NCI-H2227 treated with DMSO at 0.1 percent for 48 hours (cell line): ENCODE measurements at places on chromosomes 6 and 20.

DNA sequence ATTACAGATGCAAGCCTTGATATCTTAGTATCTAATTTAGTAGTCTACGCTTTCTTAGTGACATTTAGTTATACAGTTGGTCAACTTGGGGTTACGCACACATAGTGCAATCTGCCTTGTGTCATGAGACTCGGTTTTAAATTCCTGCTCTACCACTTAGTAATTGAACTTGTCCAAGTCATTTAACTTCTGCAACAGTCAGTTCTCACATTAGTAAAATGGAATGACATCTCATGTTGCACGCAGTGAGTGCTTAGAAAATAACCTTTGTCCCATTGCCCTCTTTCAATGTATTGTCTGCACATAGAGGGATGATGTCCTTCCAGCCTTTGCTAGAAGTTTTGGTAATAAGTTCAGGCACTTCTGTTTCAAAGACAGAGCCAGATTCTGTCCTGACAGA, 48.6 kb downstream of the TMEM170B start:
- DNase-seq: no peak

GRCh38 chr6:71737953-71738352, 148.4 kb upstream of the RIMS1 start:
- DNase-seq: no peak

GRCh38 chr20:38152175-38152620, 12.9 kb downstream of the TGM2 start:
- peak; percentile 19 for DNase-seq

DNA sequence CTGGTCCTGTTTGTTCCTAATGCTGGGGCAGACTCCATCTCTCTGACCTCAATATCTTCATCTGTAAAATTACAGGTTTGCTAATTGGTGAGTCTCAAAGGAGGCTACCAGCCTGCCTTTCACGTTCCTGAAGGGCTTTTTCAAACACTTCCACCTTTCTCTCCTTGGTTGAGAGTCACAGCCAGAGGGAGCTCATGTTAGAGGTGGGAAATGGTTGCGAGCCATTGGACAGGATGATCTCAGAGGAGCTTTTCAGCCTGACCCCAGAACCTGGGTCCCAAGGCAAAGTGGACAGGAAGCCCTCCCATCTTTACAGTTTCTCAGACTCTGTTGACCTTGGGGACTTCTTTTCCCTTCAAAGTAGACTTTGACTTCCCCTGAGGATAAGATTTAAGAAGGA, 37.6 kb downstream of the NDUFAF5 start:
- peak; percentile 40 for DNase-seq

GRCh38 chr20:63232235-63233060, 3.3 kb upstream of the BIRC7 start:
- DNase-seq: no peak

GRCh38 chr6:88539295-88539764, 373.2 kb upstream of the CNR1 start:
- DNase-seq: no peak

DNA sequence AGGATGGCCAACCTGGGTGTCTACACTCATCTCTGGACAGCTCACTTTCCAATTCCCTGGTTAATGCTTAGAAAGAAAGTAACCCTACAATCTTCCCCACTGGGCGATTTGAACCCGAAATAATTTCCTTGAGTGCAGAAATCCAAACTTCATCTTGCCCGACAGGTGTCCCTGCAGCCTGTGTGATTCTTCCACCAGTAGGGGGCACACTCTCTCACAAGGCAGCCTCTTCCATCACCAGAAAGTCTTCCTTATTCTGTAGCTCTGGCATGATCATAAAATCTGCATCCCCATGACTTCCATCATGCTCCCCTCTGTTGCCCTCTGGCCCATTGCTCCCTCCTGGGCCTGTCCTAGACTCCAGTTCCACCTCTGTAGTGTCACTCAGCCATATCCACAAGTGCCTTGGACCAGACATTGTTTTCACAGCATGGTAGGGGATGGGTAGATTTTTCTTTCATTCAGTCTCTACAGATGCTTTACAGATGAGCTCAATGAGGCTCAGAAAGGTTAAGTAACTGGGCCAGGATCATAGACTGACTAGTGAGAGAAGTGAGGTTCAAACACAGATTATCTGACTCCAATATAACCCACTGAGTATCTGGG, 170.4 kb upstream of the SPTLC3 start:
- no peak for DNase-seq

GRCh38 chr20:25314497-25315417, 66.9 kb downstream of the PYGB start:
- no peak for DNase-seq

DNA sequence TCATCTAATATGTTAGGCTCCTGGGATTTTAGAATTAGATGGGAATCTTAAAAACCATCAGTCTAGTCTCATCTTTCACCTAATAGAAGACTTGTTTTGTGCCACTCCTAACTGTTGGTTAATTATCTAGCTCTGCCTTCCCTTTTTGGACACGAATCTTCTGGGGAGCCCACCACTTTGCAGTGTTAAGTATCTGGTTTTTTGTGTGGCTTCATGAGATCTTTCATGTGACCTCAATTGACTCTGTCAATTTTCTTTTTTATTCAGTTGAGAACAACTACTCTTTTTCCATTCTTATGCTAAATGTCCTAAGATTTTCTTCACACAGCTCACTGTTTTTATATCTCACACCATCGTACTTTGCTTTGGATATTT, 16.9 kb downstream of the TBPL1 start:
- no peak for DNase-seq

- no peak for DNase-seq
Observed at GRCh38 chr20:8221887-8222419, 89.9 kb downstream of the PLCB1 start.

- DNase-seq: no peak
Observed at GRCh38 chr6:111329882-111330633, 153.0 kb downstream of the REV3L start.

DNA sequence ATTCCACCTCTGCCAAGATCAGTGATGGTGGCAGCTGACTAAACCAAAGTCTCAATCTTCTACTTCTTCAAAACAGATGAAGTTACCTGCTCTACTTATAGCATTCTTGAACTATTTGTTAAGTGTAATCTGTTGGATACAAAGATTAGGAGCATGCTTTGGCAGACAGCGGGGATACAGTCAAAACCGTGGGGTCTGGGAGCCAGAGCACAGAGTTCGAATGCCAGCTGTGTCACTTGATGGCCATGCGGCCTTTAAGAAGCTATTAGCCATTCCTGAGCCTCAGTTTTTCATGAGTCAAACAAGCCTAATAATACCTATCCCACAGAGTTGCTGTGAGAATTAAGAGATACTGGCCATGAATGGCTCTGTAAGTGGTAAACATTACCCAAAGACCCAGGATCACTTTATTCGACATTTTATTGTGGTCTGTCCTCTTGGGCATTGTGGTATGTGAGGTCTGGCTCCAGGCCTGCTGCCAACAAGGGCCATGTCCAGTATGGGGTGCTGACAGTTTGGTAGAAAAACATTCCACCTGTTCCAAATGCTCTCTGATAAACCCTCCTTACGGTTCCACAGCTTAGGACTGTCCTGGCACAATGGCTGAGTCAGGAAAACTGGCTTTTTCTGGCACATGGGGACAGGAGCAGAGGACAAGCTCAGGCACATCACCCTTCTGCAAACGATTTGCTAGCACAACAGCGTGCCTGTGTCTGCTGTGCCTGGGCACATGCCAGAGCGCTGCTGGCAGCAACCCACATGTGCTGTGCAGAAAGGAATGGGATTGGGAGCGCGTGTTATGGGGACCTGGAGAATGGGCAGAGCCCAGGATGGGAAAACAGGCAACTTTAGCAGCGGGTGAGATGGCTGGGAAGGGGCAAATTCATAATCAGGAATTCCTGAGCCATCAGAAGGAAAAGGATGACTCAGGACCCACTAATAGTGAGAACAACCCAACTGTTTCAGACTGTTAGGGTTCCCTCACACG, 15.7 kb upstream of the FAM83C start:
- DNase-seq: no peak

DNA sequence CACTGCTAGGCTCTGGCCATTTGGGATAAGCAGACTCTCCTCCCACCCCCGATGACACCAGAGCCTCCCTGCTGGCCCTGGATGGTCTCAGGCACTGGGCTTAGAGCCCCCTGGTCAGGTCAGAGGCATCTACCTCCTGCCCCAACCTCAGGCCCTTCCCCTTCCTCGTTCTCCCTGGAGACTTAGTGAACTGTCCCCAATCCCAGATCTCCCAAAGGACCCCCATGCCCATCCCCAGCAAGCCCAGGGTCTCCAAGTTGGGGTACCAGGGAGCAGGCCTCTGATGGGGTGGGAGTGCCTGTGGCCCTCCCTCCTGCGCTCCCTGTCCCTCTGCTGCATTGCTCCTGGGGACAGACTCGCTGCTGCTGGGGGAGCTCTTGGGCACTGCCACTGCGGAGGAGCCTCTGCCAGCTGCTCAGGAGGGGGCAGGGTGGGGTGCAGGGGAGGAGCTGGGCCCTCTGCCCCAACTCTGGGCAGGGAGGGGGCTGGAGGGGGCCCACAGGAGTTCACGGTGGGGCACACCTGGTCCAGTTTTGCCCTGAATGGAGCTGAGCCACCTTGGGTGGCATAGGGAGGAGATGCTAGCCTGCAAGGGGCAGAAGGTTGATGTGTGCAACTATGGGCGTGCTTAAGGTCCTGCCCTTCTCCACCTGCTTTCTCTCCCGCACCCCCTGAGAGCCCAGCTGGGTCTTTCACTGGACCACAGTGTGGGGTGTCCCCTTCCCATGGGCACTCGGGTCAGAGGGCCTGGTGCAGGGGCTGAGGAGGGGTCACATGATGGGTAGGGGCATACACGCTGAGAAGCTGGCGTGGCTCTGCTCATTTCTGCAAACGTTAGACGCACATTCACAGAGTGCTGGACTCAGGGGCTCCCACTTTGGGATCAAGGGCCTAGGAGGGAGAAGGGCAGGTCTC, 40.4 kb downstream of the SPDEF start:
- DNase-seq: no peak

DNA sequence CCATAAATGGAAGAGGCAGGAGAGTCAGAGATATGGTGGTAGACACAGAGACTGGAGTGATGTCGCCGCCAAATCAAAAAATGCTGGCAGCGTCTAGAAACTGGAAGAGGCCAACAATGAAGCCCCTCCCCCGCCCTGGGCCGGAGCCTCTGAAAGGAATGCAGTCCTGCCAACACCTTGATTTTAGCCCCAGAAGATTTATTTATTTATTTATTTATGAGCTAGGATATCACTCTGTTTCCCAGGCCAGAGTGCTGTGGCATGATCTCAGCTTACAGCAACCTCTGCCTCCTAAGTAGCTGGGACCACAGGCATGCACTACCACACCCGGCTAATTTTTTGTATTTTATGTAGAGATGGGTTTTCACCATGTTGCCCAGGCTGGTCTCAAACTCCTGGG, 82.6 kb upstream of the CCDC167 start:
- no peak for DNase-seq

GRCh38 chr20:53413186-53413631, 180.4 kb downstream of the ZNF217 start:
- DNase-seq: no peak

GRCh38 chr6:105567140-105567539, 164.3 kb upstream of the PREP start:
- no peak for DNase-seq

DNA sequence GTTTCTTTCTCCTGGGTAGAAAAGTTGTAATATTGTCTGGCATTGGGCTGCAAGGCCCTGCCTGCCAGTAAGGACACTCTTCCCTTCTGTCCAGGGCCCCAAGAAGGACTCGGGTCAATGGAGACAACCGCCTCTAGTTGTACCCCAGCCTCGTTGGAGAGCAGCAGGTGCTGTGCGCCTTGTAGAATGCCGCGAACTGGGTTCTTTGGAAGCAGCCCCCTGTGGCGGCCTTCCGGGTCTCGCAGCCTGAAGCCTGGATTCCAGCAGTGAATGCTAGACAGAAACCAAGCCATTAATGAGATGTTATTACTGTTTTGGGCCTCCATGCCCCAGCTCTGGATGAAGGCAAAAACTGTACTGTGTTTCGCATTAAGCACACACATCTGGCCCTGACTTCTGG, 37.0 kb downstream of the PLCG1 start:
- DNase-seq: no peak

GRCh38 chr20:43963233-43963632, 48.6 kb downstream of the TOX2 start:
- DNase-seq: no peak

GRCh38 chr6:140711019-140711613, 1336.7 kb upstream of the CITED2 start:
- DNase-seq: no peak

DNA sequence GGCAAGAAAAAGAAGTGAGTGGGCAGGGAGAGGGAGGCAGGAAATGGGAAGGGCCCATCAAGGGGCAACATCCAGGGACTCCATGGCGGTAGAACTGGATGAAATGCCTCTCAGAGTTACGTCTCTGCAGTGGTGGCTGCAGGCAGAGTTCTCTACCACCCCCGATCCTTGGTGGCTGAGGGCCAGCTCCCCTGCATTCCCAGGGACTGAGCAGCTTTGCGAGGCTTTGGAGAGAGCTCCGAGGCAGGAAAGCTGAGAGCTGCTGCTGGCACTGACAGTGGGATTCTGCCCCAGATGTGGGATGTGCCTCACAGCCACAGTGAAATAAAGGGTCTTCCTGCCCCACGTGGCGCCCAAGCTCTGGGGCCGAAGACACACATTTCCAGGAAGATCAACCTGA, 236.6 kb downstream of the SLC24A3 start:
- DNase-seq: no peak

DNA sequence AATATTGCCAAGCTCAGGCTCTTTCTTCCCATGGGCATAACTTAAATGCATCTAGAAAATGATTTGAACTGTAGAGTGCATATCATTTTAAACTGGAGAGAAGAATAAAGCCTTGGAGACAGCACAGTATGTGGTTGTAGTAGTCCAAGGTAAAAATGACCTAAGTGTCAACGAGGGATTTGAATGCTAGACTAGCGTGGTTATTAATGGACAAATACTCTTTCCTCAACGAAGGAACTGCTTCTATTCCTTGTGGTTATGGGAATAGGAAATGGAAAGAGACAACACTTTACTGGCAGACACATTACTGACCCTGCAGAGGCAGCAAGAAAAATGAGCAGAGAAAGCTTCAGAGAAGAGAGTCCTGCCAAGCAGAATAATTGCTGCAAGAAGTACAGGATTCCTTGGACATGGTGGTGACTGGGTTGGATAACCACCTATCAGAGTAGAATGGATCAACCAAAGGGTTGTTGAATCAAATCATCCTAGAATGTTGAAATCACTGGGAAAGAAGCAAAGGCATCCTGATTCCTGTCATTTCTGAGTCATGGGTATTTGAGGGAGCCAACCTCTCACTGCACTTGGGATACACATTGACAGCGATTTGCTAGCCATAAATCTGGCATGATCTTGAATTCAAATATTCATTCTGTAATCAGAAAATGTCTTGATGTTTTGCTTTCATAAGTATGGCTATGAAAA, 258.1 kb upstream of the EPHA7 start:
- no peak for DNase-seq

DNA sequence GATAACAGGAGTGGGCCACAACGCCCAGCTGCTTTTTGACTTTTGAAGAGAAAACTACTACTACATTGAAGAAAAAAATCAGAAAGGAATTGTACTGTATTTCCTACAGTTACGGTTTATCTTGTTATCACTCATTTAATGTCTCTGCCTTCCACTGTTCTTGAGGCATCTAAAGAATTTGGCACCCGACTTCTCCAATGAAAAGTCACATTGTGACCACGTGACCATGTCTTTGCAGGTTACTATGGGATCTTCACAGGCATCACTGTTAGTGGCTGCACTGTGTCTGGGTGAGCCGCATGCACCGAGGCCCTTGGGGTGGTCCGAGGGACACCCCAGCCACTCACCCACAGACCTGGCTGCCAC, 26.8 kb downstream of the RRBP1 start:
- no peak for DNase-seq
